ENCODE measurements at places on chromosomes 1 and 21.

- DNase-seq, result peak; percentile 92
Measured at GRCh38 chr1:164786980-164787833, 228.2 kb downstream of the PBX1 start.

- no peak for DNase-seq
Measured at GRCh38 chr1:65319754-65320153, 10.4 kb downstream of the DNAJC6 start.

- no peak for DNase-seq
Measured at GRCh38 chr1:152737997-152738396, 19.8 kb upstream of the KPRP start.

DNA sequence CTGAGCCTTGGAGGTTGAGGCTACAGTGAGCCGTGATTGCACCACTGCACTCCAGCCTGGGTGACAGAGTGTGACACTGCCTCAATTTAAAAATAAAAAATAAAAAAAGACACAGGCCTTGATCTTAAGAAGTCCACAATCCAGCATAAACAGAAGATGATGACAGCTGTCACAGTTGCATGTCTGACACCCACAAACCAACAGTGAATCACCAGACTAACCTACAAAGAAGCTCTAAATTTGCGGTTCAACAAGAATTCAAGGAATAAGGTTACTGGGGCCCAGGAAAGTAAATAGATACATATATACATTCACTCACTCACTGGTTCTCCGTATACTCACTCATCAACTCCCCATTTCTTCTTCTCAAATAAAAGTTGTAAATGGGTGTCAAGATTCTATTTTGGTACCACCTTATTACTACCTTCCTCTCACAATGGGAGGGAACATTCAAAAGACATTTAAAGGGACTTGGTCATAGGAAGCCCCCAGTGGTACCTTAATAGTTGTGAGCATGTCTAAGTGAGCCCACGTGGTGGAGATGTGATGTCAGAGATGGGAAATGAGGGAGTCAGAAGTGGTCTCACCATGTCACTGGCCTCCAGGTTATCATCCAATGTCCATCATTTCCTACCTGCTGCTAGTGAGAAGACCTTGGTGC is 66.9 kb upstream of the PRDX6 start:
- no peak for DNase-seq

GRCh38 chr1:15325375-15326085 is 78.5 kb downstream of the FHAD1 start:
- peak; percentile 30 for DNase-seq

GRCh38 chr1:240602189-240602588 is 9.8 kb downstream of the GREM2 start:
- DNase-seq, result no peak

DNA sequence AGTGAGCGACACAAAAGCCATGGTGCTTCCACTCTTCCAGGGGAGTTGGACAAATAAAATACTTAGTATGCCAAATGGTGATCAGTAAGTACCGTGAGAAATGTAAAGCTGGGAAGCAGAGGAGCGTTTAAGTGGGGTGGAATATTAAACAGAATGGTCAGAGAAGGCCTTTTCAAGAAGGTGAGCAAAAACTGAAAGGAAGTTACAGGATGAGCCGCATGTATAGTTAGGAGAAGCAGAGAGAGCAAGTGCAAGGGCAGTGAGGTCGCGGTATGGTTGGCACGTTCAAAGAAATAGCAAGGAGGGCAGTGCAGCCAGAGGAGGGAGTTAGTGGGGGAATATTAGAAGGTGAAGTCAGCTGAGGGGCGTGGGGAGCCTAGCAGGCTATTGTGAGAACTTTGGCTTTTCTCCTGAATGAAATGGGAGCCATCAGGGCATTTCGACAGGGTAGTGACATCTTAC is 748 bp upstream of the ATP6V0B start:
- peak; percentile 73 for DNase-seq

- no peak for DNase-seq
Measured at GRCh38 chr1:109392788-109393616, 4.7 kb downstream of the SORT1 start.

GRCh38 chr1:33429856-33430691 is 821 bp downstream of the PHC2 start:
- peak; percentile 57 for DNase-seq

DNA sequence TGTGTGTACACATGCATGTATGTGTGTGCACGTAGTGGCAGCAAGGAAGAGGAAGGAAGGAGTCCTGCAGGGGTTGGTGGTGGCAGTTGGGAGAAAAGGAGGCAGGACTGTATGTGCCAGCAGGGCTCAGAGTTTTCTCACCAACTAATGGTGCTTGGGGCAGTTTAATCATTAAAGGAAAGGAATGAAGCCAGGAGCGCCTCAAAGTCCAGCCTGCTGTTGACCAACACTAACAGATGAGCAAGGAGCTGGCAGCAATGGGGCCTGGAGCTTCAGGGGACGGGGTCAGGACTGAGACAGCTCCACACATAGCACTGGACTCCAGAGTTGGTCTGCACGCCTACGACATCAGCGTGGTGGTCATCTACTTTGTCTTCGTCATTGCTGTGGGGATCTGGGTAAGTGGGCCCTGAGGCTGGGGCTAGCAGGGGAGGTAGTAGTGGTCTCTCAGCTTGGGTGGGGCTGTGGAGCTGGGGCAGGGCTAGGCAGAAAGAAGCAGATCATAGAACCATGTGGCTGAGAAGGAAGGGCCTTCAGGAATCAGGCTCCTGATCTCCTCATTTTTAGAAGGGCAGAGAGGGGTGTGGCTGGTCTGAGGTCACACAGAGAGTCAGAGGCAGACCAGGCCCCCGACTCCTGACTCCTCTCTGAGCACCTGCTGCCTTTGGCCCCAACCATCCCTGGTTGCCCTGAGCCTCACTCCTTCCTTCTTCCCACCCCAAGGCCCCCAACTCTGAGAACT is at the start of gene SLC5A9:
Gene SLC5A9, plus strand, starts transcription at position 216 of the 742 bp plus-strand sequence. Its CDS starts 21 bp downstream, at position 237.
- DNase-seq, result no peak

- DNase-seq, result no peak
Measured at GRCh38 chr21:37233551-37234146, 33.5 kb downstream of the VPS26C start.

GRCh38 chr1:175864183-175864582 is 120.8 kb upstream of the TNR start:
- no peak for DNase-seq

DNA sequence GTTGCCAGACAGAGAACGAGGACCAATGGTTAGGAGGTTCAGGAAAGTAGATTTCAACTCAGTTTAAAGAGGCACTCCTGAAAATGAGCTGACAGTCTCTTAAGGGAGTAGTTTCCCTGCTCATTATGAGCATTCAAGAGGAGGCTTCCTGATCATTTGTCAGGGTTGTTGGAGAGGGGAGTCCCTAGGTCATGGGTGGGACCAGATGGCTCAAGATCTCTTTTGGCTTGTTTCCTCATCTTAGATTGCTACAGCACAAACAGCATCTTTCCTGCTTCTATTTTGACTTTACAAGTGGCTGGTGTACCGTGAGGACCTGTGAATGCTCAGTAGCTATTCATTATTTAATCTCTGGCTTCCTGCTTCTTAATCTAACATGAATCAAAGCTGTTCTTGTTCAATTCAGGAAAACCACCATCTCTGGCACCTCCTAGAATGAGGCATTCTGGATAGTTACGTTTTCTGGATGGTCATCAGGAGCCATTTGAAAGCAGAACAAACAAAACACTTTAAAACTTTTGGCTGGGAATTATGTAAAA is 47.6 kb downstream of the PEX14 start:
- DNase-seq, result no peak

- DNase-seq, result peak; percentile 58
Measured at GRCh38 chr1:180231506-180231921, 1.4 kb downstream of the LHX4 start.

DNA sequence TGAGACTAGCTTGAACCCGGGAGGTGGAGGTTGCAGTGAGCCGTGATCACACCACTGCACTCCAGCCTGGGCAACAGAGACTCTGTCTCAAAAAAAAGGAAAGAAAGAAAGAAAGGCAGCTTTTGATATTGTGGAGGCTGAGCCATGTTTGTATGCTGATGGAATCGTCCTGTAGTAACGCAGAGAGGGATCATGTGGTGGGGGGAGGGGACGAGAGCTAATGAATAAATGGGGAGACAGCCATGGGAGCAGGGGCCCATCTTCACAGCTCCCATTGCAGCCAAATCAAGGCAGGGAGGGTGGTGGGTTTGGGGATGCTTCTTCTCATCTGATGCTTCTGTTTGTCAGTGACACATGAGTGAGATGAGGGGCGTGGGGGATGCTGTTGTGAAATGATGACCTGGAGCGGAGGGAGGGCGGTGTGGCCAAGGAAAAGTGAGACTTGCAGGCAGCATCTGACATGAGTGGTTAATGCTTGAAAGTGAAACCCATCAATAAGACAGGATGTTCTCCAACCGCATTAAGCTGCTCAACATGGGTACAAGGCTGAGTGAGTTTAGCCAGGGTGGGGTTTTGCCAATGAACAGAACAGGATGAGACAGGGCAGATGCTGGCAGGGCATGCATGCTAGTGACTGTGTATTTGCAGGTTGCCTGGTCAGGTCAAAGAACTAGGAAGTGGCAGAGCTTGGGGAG is 16.7 kb downstream of the SPATA21 start:
- DNase-seq, result no peak

- no peak for DNase-seq
Measured at GRCh38 chr1:53086491-53087070, 24.6 kb downstream of the PODN start.

DNA sequence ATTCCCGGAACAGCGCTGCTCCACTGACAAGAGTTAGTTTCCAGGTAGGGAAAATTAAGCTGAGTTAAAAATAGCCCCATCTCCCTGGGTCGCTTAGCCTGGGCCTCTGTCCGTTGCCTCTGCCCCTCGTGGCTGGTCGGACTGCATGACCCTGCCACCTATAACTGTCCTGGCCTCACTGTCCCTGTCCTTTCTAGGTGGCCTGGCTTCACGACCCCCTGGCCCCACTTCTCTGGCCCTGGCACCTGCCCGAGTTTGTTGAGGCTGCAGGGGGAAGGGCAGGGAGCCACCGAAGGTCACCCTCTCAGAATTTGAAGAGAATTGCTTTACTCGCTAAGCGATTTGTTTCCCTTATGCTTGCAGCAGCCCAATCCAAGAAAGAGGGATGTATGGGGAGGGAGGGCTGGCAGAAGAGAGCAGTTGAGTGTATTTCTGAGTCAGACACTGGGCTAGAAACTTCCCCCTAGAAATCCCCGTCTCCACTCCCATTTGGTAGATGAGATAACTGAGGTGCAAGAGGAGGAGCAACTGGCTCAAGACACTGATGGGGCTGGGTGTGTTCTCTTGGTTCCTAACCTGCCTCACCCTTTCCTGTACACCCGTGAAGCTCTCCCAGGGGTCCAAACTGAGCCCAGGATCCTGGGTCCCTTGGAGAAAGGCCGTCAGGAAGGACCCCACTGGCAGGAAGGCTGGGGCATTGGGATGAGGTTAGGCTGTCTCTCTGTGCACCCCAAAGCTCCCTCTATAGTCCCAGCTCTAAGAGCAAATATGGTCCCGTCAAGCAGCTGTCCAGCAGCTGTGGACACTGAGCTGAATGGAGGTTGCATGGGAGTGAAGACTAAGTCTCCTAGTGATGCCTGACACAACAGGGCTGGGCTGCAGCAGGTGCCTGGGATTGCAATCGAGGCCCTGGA is 2.9 kb upstream of the EDN2 start:
- peak; percentile 29 for DNase-seq

DNA sequence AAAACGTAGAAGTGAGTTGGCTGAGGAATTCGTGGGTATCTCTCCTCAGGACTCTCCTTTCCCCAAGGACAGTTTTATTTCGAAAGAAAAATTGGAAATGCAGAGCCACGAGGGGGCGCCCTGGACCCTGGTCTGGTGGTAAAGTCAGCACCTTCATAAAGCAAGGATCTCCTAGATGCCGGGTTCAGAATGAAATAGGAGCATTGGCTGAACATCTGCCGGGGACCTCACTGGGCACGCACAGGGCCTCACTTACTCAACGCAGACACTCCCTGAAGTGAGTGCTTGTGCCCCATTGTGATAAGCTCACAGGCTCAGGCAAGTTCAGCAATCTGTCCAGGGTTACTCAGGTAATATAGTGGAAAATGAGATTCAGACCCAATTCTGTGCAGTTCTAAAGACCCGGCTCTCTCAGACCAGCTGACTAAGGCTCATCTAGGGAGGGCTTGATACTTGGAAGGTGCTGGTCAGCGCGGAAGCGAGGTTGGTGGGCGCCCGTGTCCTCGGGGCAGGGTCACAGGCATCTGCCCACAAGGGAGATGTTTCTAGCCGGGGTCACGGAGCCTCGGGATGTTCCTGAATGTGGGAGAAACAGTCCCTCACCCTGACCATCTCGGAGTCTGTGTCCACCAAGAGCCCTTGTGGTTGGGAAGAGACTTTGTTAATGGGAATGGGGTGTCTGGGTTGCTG is 55.7 kb upstream of the ETV3 start:
- peak; percentile 84 for DNase-seq

- DNase-seq, result no peak
Measured at GRCh38 chr21:32007456-32007855, 134.6 kb downstream of the HUNK start.

DNA sequence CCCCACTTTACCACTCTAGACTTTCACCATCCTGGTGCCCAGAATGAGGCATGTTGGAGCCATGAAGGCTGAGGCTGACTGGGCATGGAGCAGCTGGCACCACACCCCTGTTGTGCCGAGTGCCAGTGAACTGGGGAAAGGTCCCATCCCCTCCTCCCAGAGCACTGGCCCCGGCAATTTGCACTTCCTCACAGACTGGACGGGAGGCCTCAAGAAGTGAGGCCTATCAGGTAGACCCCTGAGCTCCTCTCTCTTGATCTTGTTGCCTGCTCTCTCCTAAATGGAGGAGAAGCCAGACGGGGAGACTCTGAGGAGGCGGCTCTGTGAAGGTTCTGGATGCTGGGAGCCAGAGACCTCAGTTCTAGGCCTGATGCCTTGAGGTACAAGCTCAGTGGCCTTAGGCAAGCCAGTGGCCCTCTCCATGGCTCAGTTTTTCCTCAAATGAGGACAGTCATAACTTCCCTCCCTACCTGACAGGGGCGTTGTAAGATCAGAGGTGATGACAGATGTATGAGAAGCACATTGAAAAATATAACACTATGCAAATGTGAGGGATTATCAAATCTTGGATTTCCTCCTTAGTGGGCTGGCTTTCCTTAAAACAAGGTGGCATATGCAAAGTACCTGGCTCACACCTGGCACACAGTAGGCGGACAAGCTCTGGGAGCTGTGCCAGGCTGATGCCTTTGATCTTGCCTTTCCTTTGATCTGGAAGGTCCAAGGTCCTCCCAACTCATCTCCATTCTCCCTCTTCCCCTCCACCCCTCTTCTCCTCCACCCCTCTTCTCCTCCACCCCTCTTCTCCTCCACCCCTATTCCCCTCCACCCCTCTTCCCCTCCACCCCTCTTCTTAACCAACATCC is 6.7 kb downstream of the GRHL3 start:
- DNase-seq, result no peak

DNA sequence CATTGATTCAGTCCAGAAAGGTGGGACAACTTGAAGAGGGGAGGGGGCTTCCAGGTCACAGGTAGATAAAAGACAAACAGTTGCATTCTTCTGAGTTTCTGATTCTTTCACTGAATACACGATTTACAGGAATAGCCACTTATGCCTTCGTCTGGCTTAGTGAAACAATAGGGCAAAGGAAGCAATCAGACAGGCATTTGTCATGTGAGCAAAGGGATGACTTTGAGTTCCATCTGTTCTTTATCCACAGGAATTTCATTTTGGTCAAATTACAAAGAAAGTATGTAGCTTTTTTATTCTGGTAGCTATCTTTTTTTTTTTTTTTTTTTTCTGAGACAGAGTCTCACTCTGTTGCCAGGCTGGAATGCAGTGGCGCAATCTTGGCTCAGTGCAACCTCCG is 202.5 kb downstream of the TTLL7 start:
- DNase-seq, result no peak

Data from hematopoietic multipotent progenitor cell treated with erythropoietin and hydrocortisone succinate and interleukin-3 and kit ligand, for 6 days (in vitro differentiated cells).